Left ventricle myocardium superior (tissue), 1 donor: ENCODE measurements at places on chromosomes 11 and 22.

GRCh38 chr22:19962246-19962908, 20.8 kb upstream of the TXNRD2 start:
- peak; percentile 73 for DNase-seq

- no peak for DNase-seq
These were observed 180.6 kb upstream of the GRIA4 start for GRCh38 chr11:105429096-105429910.

DNA sequence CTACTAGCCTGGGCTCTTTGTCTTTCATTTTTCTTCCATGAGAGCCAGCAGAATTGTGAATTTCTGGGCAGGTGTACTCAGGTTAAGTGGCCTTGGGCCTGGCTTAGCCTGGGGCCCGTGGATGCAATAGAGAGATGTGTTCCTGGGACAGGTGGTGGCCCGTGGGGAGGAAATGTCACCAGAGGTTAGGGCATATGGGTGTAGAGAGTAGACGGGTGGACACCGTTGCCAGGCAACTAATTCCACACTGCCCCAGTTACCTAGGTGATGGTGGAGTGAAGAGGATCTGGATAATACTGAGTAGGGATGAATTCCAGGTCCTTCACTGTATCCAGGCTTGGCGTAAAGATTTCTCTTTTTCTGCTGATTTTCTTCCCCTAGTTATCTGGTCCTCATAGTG, 175.0 kb downstream of the INSC start:
- no peak for DNase-seq

- DNase-seq: no peak
These were observed 13.9 kb upstream of the TP53AIP1 start for GRCh38 chr11:128956401-128957201.

- DNase-seq: no peak
These were observed 12.7 kb downstream of the OR51B4 start for GRCh38 chr11:5288906-5289550.

GRCh38 chr11:75768112-75768908, at the start of gene DGAT2:
TSS of gene DGAT2 (plus strand) at chr11:75768778. CDS start at chr11:75768992, 214 bp downstream.
- DNase-seq: peak; percentile 90

- DNase-seq: no peak
These were observed 5.1 kb upstream of the ARFGAP3 start for GRCh38 chr22:42862045-42862734.

DNA sequence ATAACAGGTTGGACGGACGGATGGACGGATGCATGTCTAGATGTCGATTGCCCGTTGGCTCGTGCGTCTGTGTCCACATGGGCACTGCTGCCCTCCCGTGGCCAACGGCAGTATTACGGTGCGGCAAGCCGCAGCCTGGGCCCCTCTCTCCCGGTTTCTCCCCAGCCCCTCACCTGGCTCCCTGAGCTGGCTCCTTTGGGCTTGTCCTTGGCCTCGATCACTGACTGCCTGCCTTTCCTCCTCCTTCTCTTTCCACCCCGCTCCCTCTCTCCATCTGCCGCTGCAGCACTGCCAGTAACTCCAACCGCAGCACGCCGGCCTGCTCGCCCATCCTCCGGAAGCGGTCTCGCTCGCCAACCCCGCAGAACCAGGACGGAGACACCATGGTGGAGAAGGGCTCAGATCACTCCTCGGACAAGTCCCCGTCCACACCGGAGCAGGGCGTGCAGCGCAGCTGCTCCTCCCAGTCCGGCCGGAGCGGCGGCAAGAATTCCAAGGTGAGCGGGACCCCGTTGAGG, 77.3 kb downstream of the SCN3B start:
- peak; percentile 83 for DNase-seq

DNA sequence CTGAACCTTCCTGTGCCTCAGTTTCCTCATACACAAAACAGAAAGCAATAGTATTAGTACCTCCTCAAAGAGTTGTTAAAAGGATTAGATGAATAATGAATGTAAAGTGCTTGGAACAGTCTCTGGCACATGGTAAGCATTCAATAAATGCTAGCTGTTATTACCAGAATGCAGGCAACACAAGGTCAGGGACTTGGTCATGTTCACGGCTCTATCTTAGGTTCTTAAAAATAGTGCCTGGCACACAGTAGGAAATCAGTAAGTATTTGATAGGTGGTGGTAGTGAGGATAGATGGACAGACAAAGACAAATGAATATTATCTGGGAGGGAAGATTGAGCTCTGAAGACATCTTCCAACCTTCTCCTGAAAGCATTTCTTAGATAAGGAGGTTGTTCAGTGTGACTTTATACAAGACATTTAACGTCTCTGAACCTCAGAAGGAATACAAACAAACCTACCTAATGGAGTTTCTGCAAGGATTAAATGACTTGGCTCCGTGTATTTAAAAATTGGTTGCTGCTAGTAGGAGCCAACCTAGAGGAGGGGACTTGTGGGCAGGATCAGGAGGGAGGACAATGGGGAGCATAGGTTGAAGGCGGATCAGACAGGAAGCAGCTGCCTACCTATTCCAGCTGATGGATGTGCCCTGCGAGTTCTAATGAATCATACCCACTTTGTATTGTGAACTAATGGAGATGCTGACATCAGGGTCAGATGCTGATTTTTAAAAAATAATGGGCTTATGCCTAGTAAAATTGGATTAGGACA, 94.1 kb downstream of the DBX1 start:
- no peak for DNase-seq

GRCh38 chr11:122780296-122780949, 57.9 kb upstream of the CRTAM start:
- DNase-seq: no peak

DNA sequence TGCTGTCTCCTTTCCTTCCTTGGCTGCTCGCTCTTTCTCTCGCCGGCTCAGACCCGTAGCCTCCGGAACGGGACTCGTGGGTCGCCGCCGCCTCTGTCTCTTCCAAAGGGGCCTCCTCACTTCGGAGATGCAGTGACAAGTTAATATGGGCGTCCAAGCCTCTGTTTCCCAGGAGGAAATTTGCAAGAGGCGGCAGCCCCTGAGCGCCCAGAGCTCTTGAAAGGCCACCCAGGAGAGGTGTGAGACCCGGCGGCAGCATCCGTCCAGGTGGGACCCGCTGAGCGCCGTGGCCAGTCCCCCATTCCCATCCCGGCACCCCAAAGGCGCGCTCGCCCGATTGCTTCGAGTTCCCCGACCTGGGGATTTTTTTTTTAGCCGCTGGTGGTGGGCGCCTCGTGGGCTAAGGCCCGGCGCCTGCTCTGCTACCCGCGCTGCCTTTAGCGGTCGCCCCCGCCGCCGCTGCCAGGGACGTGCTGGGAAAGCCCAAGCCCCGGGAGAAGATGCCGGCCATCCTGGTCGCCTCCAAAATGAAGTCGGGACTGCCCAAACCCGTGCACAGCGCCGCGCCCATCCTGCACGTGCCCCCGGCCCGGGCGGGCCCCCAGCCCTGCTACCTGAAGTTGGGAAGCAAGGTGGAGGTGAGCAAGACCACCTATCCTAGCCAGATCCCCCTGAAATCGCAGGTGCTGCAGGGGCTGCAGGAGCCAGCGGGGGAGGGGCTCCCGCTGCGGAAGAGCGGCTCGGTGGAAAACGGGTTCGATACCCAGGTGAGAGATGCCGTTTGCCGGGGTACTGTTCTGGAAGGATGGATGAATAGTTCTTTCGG, 772 bp downstream of the NAV2 start:
- DNase-seq: peak; percentile 44

GRCh38 chr11:95284057-95285052, 53.4 kb upstream of the SESN3 start:
- no peak for DNase-seq

GRCh38 chr11:9568854-9569587, 4.4 kb upstream of the WEE1 start:
- DNase-seq: peak; percentile 60

DNA sequence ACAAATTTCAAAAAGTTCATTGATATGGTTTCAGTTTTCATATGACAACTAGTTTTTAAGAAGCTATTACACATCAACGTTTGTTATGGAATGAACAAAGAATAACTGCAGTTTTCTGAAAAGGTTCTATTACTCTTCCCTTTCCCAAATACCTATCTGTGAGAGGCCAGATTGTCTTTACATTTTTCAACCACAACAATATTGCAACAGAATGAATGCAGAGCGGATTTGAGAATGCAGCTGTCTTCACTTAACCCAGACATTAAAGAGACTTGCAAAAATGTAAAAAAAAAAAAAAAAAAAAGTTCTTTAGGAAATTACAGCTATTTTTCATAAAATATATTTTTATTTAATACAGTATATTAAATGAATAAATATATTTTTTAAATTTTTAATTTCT, 250.8 kb downstream of the DDX10 start:
- DNase-seq: no peak

- DNase-seq: no peak
These were observed 33.9 kb downstream of the DUSP8 start for GRCh38 chr11:1538153-1538552.

DNA sequence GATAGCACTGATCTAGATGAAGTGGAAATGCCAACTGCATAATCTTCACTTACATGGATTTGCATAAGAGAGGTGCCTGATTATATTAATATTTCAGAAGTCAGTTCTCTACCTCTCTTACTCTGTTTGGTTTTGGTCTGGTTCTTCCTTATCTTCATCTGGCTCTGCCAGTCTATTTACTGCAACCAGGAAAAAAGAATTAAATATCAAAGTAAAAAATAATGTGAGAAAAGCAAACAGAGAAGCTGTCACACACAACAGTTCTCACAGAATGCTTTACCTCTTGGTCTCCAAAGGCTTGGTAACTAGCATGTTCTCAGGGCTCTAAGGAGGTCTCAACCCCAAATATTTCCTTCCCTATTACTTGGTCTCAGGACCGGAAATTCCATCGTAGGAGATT, 6.7 kb downstream of the VSIG10L2 start:
- no peak for DNase-seq

GRCh38 chr11:126739499-126740145, 260.9 kb downstream of the KIRREL3 start:
- no peak for DNase-seq

DNA sequence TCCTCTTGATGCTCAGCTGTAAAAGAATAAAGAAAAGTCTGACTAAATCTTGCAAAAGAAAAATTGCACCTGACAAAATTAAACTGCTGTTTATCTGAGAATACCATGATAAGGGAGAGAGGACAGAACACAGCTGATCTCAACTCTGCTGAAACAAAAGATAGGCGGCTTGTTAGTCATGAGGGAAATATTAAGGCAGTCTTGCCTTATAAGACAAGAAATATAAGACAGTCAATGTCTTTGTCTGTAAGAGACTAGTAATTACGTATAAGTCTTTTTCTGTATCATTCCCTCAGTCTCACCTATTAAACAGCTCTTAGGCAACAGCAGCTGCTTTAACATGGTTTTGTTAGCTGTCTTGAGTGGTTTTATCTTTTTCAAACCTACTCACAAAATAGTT, 296.6 kb downstream of the LUZP2 start:
- no peak for DNase-seq

GRCh38 chr22:32204040-32204855, 625 bp downstream of the RFPL2 start:
- DNase-seq: no peak

DNA sequence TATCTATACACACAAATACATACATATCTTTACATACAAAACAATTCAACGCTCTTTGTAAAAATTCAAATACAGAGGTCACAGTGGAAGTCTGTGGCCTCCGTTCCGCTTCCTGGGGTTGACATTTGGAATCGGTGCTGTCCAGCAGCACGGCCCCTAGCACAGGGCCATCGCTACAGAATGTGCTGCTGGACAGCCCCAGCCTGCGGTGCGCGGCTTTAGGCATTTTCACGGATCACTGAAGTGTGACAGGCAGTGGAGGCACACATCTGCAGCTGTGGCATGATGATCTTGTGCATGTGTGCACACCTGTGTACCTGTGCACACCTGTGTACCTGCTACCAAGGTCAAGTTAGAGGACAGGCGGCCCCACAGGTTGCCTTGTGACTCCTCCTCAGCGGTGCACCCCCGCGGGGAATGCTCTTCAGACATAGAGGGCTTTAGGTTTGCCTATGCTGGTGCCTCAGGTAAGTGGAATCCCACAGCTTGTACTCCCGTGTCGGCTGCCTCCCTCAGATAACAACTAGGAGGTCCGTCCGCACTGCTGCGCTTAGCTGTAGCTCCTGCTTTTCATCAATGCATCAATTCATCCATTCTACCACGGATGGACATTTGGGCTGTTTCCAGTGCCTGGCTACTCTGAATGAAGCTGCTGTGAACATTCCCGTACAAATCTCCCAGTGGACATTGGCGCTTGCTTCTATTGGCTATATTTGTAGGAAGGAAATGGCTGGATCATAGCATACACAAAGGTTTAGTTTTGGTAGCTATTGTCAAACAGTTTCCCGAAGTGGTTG, 29.9 kb downstream of the GAL start:
- no peak for DNase-seq

GRCh38 chr11:60703374-60703773, 4.0 kb downstream of the MS4A8 start:
- DNase-seq: no peak

GRCh38 chr11:11757909-11758308, 83.9 kb upstream of the USP47 start:
- DNase-seq: no peak

DNA sequence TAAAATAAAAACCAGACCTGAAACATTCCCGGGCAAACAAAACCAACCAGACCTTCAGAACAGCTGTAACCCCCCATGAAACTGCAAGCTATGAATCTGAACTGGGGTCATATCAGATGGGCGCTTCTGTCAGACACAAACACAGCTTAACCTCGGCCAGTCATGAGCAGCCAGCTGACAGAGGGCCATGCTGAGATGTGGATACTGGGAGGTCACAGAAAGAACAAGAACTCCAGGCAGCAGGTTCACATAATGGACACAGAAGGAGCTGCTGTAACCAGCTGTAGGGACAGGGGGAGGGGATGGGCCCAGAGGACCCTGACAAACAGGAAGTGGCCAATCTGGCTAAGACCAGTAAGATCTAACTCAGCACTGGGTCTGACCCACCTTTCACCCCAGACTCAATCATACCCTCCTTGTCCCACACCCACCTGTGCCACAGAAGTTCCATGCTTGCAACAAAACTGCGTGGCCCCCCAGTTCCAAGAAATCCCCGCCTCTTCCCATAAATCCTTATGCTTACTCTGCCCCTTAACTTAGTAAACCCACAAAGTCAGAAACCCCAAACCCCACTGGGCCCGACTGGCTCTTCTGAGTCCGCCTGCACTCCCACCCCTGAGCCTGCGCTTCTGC, 4.0 kb downstream of the APOL4 start:
- no peak for DNase-seq

DNA sequence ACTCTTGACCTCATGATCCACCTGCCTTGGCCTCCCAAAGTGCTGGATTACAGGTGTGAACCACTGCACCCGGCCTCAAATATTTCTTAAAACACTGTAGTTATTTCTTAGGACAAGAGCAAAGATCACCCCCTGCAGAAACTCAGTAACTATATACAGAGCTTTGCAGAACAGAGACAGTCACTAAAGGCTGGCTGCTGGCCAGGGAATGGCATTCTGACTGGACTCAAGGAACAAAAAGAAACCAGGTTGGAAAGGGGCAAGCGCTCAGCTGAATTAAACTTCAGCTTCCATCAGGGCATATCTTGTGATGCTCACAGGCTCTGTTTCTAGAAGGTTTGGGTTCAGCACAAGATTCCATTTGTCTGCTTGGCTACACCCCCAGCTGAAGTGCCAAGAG, 95.8 kb downstream of the ADAMTS15 start:
- peak; percentile 52 for DNase-seq
